ENCODE measurements at places on chromosomes 3 and 15.

- DNase-seq, result no peak
These were observed 657.0 kb downstream of the TUSC7 start for GRCh38 chr3:117366574-117366973.

- no peak for DNase-seq
These were observed 3.1 kb downstream of the MYLK start for GRCh38 chr3:123880998-123881561.

- no peak for DNase-seq
These were observed 18.9 kb downstream of the GREM1 start for GRCh38 chr15:32736701-32737061.

GRCh38 chr3:150917951-150918350, 12.7 kb upstream of the MINDY4B start:
- DNase-seq, result no peak

- DNase-seq, result no peak
These were observed 31.9 kb downstream of the CRTC3 start for GRCh38 chr15:90561344-90562244.

DNA sequence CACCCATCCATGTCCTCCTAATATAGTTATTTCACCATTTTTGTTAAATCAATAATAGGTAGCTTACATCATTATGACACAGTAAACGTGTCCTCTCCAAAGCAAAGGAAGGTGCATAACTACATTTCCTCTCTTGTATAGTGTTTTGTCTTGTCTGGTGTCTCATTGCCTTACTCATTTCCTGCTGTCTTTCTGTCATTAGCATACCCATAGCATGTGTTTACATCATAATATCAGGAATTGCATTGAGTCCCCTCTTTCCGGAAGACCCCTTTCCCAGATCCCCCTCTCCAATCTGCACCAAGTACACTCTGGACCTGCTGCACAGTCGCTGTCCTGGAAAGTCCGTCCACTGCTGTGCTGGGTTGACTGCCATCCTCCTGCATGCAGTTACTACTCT, 47.9 kb downstream of the SOX14 start:
- no peak for DNase-seq

- DNase-seq, result no peak
These were observed 6.6 kb upstream of the KBTBD8 start for GRCh38 chr3:66991459-66991858.

DNA sequence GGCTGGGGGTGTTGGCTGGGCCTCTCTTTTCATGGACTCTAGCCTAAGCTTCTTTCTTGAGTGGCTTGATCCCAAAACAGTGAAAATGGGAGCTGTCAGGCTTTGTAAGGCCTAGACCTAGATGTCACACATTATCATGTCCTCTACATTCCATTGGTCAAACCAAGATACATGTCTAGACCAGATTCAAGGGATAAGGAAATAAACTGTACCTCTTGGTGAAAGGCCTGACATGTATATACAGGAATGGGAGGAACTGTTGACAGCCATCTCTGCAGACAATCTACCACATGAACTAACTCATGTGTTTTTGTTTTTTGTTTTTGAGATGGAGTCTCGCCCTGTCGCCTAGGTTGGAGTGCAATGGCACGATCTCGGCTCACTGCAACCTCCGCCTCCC, 11.1 kb upstream of the RPP25 start:
- no peak for DNase-seq

DNA sequence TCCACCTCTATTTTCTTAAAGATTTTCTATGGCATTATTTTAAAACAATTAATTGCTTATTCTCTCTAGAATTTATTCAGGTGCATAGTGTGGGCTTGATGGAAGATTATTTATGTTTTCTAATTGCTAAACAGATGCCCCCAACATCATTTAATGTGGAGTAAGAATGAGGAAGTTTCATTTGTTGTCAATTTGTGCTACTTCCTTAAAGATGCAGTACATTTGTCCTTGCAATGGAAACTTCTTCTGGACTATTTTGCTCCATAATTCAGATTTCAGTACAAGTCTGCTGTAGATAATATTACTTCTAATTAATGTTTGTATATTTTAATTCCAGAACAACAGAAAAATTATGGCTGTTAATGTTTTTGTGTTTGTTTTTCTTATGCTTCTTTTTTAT, 104.8 kb downstream of the TGFBR2 start:
- no peak for DNase-seq

GRCh38 chr3:175335229-175335628, 476.1 kb downstream of the NAALADL2 start:
- no peak for DNase-seq

GRCh38 chr3:27680517-27681246, 41.4 kb downstream of the EOMES start:
- DNase-seq, result no peak

GRCh38 chr15:28899061-28899738, 13.4 kb downstream of the APBA2 start:
- DNase-seq, result no peak

- DNase-seq, result no peak
These were observed 163.3 kb downstream of the AKAP13 start for GRCh38 chr15:85543741-85544155.

DNA sequence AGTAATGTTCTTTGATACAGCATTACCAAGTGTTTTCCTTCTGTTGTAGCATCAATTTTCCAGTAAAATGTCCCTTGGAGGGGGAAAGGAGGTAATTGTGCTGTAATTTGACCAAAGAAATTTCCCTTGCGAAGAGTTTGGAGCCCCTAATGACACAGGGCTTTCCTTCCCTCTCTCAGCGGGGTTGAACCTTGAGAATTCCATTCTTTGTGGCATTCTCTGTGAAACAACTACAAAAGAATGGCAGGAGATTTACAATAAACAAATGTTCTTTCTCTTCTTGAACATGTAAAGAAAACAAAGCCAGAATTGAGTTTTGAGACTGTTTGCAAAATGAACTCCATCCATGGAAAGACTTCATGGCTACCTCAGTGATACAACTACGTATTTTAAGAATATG, 53.4 kb downstream of the SIDT1 start:
- no peak for DNase-seq

DNA sequence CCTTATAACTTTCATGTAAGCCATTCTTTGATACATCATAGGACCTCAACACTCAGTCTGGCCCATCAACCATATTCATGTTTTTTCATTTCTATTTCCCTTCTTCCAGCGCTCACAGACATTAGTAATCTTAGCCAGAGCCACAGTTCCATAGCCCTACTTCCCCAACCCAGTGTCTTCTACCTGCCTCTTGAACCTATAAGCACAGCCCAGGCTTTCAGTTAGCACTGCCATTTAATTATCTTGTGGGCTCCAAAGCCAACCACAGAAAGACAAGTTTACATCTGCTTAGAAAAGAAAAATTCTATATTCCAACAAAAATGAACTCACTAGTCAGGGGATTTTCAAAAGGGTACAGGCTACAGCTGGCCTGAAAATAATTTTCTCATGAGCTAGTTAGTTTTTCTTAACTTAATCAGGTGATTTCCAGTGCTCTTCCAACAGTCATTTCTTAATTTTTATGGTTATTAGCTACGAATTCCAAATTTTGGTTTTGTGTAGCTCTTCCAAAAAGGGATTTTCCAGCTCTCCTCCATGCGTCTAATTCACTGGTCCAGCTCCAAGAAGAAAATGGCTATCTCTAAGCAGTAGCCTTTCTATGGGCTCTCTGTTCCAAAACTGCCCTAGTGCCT, 13.7 kb downstream of the CD200 start:
- no peak for DNase-seq

DNA sequence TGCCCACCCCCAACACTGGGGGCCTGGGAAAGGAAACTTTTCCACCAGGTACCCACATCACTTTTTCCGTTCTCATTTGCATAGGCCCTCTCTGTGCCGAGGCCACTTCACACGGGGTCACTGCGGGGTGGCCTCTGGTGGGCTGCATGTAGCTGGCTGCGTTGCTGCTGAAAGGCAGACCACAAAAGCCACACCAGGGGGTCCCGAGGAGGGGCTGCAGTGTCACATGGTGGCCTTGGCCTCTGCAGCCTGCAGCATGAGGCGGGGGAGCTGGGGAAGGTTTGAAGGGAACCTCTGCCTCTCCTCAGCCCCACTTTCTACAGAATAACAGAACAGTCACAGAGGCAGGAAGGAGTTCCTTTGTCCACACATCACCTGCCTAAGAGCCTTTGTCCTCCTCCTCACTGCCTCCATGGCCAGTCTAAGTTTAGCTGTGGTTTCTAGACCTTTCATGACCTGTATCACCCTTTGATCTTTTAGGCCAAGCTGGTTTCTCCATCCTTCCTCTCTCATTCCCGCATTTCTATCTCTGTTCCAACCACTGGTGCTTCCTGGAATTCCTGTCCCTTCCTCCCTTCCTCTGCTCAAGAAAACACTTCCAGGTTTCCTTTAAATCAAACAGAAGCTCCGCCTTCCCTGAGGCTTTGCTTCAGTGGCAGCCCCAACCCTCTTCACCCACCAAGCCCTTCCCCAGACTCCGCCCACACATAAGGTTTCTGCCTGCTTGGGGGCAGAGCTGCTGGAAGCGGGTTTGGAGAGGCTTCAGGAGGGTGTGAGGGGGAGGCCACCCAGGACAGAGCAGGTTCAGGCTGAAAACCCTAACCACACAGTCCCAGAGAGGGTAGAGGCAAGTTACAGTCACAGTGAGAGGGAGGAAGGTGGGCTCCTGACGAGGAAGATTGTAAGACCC, 150.7 kb upstream of the TLE3 start:
- DNase-seq, result no peak

- DNase-seq, result no peak
These were observed 98.5 kb downstream of the MYLK start for GRCh38 chr3:123785602-123786001.

DNA sequence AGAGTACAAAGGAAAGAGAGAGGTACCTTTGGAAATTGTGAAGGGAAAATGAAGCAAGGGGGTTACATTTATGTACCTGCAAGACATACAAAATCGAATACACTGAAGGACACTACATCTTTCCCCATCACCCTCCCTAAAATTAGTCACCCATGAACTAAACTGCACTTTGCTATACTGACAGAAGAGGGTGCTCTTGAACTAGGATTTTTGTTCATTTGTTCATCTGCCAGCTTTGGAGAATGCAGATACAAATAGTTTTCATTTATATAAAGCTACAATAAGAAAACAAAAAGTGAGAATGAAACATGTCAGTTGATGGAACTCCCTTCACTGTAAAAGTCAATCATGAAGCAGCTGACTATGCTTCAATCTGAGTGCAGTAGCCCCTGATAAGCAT, 55.7 kb downstream of the PCCB start:
- DNase-seq, result no peak

DNA sequence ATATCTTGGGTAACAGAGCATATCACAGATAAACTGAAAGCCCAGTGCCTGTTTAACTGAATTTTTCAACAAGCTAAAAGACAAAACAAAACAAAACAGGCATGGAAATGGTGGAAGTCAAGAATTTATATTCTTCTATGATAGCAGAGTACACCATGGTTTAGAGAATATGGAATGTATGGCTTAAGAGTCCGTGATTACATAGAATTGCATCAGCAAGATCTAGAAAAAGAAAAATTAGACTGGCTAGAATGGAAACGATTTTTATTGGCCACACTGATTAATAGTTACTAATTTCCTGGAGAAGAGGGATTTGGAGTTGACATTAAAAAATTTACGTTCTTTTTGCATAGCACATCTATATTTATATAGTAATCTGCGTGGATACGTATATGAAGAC, 435.2 kb upstream of the DPPA4 start:
- DNase-seq, result no peak

- no peak for DNase-seq
These were observed 1035.9 kb downstream of the PLOD2 start for GRCh38 chr3:145124900-145125678.
